Right lobe of liver (tissue), 6 donors: ENCODE measurements at places on chromosomes 1 and 21. TPM values are rescaled to one million over a fixed set of nuclear protein-coding genes. Genes with fewer than 3 reads are reported as not detected.

ZNF670 gene
- 1.6 TPM for total RNA-seq

GPATCH2 gene
- total RNA-seq = 3.3 TPM

ANKRD35 gene
- 1.2 TPM for total RNA-seq

VCAM1 gene
- 13.2 TPM for total RNA-seq

VWA5B1 gene
- not detected for total RNA-seq

SZT2 gene
- 20.2 TPM for total RNA-seq

MSH4 gene
- 0.07 TPM for total RNA-seq

ALG14 gene
- 5.8 TPM for total RNA-seq

- H3K27me3 ChIP-seq = no peaks in the 10 kb centered on the region
- H3K4me1 ChIP-seq = no peaks in the 10 kb centered on the region
- H3K36me3 ChIP-seq = no peaks in the 10 kb centered on the region
These were observed 85.3 kb downstream of the SLC66A1 start for GRCh38 chr1:19397217-19397945.

DNA sequence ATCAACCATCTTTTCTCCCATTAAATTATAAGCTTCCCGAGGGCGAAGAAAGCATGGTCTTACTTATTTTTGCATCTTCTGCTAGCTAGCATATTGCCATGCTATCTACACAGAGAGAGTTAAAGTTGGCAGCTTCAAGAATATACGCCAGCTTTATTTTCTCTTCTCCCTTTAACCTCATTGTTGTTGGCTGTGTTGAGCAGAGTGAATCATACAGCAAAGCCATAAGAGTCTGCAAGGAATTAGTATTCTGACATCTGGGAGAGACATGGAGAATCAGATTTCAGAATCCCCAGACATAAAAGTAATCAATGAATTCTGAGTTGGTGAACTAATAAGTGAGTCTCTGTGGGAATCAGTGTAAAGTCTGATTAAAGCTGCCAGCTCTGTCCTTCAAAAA, 649.6 kb upstream of the PTBP2 start:
- H3K27ac ChIP-seq = no peak overlapping the region
- no peaks in the 10 kb centered on the region for H3K4me1 ChIP-seq
- no peak overlapping the region for H3K4me3 ChIP-seq
- H3K36me3 ChIP-seq = no peaks in the 10 kb centered on the region

DNA sequence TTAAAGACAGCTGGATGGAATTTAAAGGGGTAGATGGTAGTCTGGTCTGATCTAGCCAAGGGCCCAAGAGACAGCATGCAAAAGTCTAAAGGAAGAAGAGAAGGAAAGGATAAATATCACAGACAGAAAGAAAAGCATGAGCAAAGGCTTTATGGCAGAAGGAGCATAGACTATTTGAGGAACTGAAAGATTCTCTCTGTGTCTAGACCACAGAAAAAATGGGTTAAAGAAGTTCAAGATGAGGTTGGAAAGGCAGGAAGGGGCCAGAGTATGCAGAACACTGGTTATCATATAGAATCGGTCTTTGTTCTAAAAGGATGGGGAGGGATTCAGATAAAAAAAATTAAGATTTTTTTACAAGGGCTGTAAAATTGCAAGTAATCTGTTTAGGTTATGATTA, 136.8 kb upstream of the SGIP1 start:
- H3K4me3 ChIP-seq = no peak overlapping the region
- H3K27me3 ChIP-seq = no peaks in the 10 kb centered on the region
- DNase-seq = no peak
- no peak overlapping the region for H3K27ac ChIP-seq
- no peaks in the 10 kb centered on the region for H3K4me1 ChIP-seq
- no peaks in the 10 kb centered on the region for H3K36me3 ChIP-seq

DNA sequence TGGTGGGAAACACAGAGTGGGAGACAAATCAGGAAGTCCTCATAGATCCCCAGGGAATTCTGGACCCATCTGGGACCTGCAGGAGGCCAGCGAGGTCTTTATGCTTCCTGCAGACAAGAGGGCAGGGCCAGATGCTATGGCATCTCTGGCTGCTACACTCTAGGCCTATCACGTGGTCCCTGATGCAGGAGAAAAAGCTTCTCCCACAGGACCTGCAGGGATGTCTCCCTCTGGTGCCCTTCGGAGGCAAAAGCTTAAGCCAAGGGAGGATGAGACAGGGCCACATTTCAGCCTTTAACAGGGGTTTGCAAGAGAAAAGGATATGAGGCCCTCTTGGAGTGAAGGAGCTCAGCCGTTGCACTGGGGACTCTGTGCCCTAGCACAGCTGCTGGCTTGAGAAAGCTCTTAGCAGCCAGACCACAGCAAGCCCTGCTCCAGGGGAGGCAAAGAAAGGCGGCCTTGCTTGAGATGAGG, 243.0 kb downstream of the C1orf94 start:
- no peak for DNase-seq
- no peaks in the 10 kb centered on the region for H3K36me3 ChIP-seq

GRCh38 chr1:98287626-98288025, 366.8 kb upstream of the DPYD start:
- H3K27me3 ChIP-seq = no peaks in the 10 kb centered on the region
- H3K4me3 ChIP-seq = no peak overlapping the region
- no peak overlapping the region for H3K27ac ChIP-seq
- H3K4me1 ChIP-seq = no peaks in the 10 kb centered on the region
- DNase-seq = no peak

- H3K36me3 ChIP-seq = no peaks in the 10 kb centered on the region
- H3K27me3 ChIP-seq = no peaks in the 10 kb centered on the region
- no peak overlapping the region for H3K4me3 ChIP-seq
These were observed 23.6 kb upstream of the DNM3 start for GRCh38 chr1:171817511-171818265.

- no peak overlapping the region for H3K27ac ChIP-seq
- no peak overlapping the region for H3K4me3 ChIP-seq
These were observed 218.8 kb downstream of the NEGR1 start for GRCh38 chr1:72063364-72064044.

- no peak overlapping the region for H3K4me3 ChIP-seq
- peak overlapping the region; percentile 6 for H3K27ac ChIP-seq
- H3K4me1 ChIP-seq = peaks cover 39% of the 10 kb centered on the region
- H3K36me3 ChIP-seq = peaks cover 2% of the 10 kb centered on the region
- no peaks in the 10 kb centered on the region for H3K27me3 ChIP-seq
These were observed 5.5 kb downstream of the MORC3 start for GRCh38 chr21:36325373-36326010.

GRCh38 chr1:180811886-180812285, 100.8 kb upstream of the KIAA1614 start:
- no peaks in the 10 kb centered on the region for H3K27me3 ChIP-seq
- no peak for DNase-seq
- H3K4me1 ChIP-seq = no peaks in the 10 kb centered on the region
- H3K27ac ChIP-seq = no peak overlapping the region
- H3K4me3 ChIP-seq = no peak overlapping the region

GRCh38 chr1:91779548-91780021, 106.4 kb downstream of the TGFBR3 start:
- H3K36me3 ChIP-seq = no peaks in the 10 kb centered on the region
- no peaks in the 10 kb centered on the region for H3K4me1 ChIP-seq
- no peak for DNase-seq

DNA sequence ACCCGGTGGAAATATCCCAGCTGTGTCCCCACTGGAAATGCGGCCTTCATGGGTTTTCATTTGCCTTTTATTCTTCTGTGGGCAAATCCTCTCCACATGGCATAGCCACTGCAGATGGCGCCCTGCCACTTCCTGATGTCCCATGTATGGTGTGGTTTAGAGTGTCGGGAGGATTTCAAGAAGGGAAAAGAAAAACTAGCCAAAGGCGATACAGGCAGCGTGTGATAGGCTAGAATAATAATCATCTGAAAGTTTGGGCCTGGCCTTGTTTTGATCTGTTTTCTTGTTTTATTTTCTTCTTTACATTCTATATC, 123.6 kb downstream of the PEX14 start:
- no peaks in the 10 kb centered on the region for H3K4me1 ChIP-seq
- no peaks in the 10 kb centered on the region for H3K36me3 ChIP-seq
- no peak for DNase-seq

- H3K36me3 ChIP-seq = no peaks in the 10 kb centered on the region
- H3K4me1 ChIP-seq = no peaks in the 10 kb centered on the region
- no peak overlapping the region for H3K4me3 ChIP-seq
- H3K27ac ChIP-seq = no peak overlapping the region
- no peak for DNase-seq
These were observed 19.9 kb downstream of the ATP8B2 start for GRCh38 chr1:154344977-154345837.

DNA sequence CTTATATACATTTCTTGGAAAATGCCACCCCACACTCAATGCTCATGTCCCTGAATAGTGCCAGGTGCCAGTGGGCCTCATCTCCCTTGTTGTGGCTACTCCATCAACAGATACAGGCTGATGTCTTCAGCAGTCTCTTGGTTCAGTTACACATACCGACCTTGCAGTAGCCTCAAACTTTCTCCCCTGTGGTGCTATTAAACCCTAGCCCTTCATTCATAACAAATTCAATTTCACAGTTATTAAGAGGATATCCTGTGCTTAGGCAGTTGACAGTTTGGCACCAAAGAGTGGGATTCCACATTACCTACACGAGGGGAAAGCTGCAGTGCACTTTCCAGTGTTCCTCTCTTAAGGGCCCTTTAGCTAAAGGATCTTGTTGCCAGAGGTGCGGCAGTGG, 35.9 kb upstream of the CAMK1G start:
- H3K27ac ChIP-seq = no peak overlapping the region
- H3K4me3 ChIP-seq = no peak overlapping the region
- H3K4me1 ChIP-seq = no peaks in the 10 kb centered on the region
- H3K27me3 ChIP-seq = no peaks in the 10 kb centered on the region
- DNase-seq = no peak
- no peaks in the 10 kb centered on the region for H3K36me3 ChIP-seq

DNA sequence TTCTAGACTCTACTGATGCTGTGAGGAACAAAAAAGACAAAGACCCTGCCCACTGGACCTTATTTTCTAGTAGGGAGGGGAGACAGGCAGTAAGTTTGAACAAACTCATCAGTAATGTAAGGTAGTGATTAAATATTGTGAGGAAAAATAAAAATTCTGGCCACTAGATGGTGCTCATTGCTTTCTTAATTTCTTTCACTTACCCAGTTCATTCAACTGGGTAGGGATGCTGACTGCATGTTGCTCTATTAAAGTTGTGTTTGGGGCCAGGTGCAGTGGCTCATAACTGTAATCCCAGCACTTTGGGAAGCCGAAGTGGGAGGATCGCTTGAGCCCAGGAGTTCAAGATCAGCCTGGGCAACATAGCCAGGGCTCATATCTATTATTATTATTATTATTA, 6.3 kb upstream of the KYAT3 start:
- H3K36me3 ChIP-seq = no peaks in the 10 kb centered on the region
- H3K4me1 ChIP-seq = no peaks in the 10 kb centered on the region
- no peak overlapping the region for H3K4me3 ChIP-seq
- DNase-seq = no peak
- H3K27me3 ChIP-seq = no peaks in the 10 kb centered on the region

GRCh38 chr1:210117198-210117597, 115.4 kb upstream of the SERTAD4 start:
- H3K4me1 ChIP-seq = no peaks in the 10 kb centered on the region
- no peak overlapping the region for H3K27ac ChIP-seq
- H3K36me3 ChIP-seq = no peaks in the 10 kb centered on the region
- no peaks in the 10 kb centered on the region for H3K27me3 ChIP-seq
- no peak for DNase-seq

- H3K4me3 ChIP-seq = no peak overlapping the region
- no peak for DNase-seq
- no peaks in the 10 kb centered on the region for H3K36me3 ChIP-seq
These were observed 251.2 kb downstream of the TRABD2B start for GRCh38 chr1:47745715-47746609.

DNA sequence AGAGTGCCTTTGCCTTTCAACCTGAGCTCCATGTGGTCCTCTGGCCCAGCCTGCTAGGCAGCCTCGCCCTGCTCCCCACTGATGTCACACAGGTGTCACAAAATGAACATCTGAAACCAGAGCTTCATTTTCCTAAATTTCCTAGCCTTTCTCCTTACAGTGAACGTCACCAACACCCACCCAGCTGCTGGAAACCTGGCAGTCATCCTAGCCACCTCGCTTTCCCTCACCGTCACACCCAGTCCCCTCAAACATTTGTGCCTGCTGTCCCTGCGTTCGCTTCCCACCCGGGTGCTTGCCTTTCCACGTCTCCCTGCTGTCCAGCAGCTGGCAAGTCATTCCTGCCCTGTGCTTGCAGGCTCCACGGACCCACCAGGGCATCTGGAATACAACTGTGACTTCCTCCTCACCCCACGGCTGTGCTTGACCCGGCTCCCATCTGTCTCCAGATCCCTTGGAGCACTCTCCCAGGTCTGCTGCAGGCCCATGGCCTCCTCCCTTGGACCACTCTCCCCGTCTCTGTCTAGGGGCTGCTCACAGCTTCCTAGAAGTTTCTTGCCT, 23.5 kb downstream of the ADARB1 start:
- H3K27ac ChIP-seq = no peak overlapping the region
- no peaks in the 10 kb centered on the region for H3K4me1 ChIP-seq
- H3K36me3 ChIP-seq = no peaks in the 10 kb centered on the region
- H3K4me3 ChIP-seq = no peak overlapping the region
- H3K27me3 ChIP-seq = no peaks in the 10 kb centered on the region

DNA sequence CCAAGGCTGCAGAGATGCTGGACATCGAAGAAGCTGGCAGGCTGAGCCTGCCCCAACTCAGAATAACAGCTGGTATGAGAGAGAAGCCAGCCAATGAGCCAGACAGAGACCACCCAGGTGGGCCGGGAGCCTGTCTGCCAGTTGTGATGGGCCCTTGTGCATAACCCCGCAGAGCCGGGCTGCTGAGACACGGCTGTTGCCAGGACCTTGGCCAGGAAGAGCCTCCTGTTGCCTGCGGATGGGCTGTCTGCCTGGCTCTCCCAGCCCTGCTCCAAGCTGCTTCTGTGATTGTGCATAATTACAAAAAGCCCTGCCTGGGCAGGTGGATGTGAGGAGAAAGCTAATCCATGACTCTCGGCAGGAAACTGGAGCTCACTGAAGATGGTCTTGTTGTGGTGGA, 126.5 kb downstream of the CAPN8 start:
- no peaks in the 10 kb centered on the region for H3K27me3 ChIP-seq
- DNase-seq = no peak
- no peak overlapping the region for H3K4me3 ChIP-seq
- no peaks in the 10 kb centered on the region for H3K4me1 ChIP-seq
- H3K36me3 ChIP-seq = no peaks in the 10 kb centered on the region

DNA sequence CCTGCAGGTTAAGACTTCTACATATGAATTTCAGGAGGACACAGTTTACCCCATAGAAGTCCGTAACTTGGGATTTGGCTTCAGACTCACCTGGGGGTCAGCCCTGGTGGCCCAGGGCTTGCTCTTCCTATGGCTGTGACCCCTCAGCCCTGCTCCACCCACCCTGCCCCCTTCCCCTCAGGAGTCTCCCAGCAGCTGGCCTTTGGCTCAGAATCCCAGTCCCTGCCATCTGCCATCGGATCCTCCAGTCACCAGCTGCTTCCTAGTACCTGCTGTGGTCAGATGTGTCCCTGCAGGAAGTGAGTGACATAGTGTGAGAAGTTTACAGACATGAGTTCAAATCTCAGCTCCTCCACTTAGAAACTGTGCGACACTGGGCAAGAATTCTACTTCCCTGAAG, 332.6 kb downstream of the NPHP4 start:
- H3K27me3 ChIP-seq = no peaks in the 10 kb centered on the region
- DNase-seq = no peak
- H3K4me1 ChIP-seq = no peaks in the 10 kb centered on the region
- H3K4me3 ChIP-seq = no peak overlapping the region
- H3K36me3 ChIP-seq = no peaks in the 10 kb centered on the region
